ENCODE measurements at places on chromosomes 1 and 21. TPM values are rescaled to one million over a fixed set of nuclear protein-coding genes. Genes with fewer than 3 reads are reported as not detected.

GRCh38 chr1:17120481-17120877 is 1.2 kb upstream of the PADI2 start:
- DNase-seq: no peak

- no peak for DNase-seq
Observed at GRCh38 chr1:39754026-39754570, 15.4 kb downstream of the PPIE start.

- no peak for DNase-seq
Observed at GRCh38 chr21:37223804-37224345, 43.3 kb downstream of the VPS26C start.

GRCh38 chr1:165162671-165163241 is 193.8 kb downstream of the LMX1A start:
- no peak for DNase-seq

- DNase-seq: no peak
Observed at GRCh38 chr1:223102797-223103533, 40.1 kb downstream of the TLR5 start.

DNA sequence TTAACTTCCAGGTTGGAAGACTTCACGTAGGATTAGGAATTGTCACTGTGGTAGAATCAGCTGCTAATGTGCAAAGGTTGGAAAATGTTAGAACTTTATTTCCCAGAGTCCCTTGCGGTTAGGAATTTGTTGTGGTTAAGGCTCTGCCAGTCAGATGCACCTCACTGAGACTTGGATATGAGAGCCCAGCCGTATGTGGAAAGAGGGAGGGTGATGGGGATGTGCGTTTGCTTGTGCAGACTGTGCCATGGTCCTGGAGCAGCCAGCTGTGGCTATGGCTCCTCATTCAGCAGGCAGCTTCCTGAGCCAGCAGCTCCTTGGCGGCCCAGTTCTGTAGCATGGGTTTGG is 12.5 kb downstream of the S100A10 start:
- no peak for DNase-seq

- peak; percentile 37 for DNase-seq
Observed at GRCh38 chr1:167248707-167249642, 28.3 kb downstream of the POU2F1 start.

DNA sequence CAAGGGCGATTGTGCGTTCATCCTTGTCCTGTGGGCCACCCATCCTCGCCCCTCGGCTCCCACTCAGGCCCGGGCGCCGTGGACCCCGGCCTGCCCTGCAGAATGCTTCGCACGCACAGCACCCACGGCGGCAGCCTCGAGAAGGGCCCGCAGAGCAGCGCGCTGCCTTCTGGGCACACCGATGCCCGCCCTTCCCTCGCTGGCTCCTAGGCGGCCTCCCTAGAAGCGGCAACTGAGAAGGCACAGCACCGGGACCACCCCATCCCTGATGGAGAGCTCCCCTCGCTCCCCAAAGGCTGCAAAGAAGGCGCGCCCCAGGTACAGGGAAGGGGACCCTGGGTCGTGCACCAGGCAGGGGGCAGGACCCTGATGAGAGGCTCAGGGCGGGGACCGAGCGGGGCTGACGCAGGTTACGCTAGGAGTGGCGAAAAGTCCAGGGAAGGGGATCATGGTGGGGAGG is 971 bp downstream of the CAPZB start:
- DNase-seq: no peak

DNA sequence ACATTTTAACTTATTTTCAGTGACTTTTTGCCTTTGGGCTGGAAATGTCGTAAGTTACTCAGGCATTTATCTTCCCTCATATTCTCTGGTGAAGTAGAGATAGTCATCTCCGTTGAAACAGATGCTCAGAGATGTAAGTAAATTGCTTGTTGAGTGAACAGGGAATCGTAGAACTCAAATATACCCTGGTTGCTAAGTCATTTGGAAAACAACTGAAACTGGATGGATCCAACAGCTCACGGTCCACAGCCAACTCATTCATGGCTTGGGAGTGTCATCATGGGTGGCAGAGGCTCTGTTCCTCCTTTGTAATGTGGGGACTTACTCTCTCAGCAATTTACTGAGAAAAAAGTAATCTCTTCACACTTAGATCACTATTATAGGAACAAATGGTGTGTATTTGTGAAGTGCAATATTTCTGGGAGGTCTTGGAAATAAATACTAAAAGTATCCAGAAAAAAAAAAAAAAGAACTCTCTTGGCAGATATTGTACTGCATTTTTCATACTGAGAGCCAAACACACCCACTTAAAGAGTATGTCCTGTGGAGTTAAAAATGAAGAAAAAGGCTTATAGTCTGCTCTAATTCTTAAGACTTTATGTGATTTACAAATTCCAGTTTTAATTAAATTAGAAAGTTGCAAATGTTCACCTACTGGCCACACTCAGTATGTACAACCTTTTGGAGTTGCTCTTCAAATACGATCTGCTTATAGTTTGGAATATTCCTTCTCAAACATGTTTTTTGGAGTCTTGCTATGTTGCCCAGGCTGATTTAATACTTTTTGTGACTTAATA is 107.4 kb downstream of the LEPR start:
- peak; percentile 89 for DNase-seq

DNA sequence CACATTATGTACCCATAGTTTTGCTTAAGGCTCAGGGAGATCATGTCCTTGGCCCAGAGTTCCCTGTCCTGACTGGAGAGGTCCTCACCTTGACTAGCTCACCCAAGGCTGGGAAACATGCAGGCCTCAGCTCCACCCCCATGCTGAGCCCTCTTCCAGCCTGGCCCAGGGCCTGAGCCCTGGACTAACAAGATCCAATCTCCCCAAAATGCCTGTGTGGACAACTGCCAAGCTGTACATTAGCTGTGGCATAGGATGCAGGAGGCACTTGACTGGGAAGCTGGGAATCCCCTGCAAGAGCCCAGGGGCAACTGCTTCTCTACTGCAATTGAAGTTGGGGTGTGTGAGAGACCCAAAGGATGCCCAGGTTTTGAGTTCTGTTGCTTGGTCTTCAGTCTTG is 2.1 kb downstream of the LINGO4 start:
- no peak for DNase-seq

DNA sequence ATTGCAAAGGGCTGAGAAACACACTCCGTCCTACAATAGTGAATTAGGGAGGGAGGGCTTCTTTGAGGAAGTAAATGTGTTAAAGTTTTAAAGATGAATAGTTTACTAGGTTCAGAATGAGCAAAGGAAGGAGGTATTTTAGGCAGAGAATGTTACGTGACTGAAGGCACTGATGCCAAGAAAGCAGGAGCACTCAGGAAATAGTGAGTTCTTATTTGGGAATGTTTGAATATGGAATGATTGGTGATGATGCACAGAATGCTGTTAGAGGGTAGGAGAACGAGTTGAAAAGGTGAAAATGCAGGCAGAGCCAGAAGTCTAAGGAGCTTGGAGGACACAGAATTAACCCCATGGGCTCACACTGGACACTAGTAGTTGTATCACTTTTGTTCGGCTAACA is 108.0 kb downstream of the NRIP1 start:
- peak; percentile 67 for DNase-seq

Gene AMY1A
- total RNA-seq: not detected

Gene DAP3
- total RNA-seq: 103 TPM

Gene PLK3
- 43.9 TPM for total RNA-seq
